ENCODE measurements at places on chromosomes 12 and 14.

GRCh38 chr12:8912914-8913313 is 1.4 kb upstream of the PHC1 start:
- peak; percentile 16 for DNase-seq

DNA sequence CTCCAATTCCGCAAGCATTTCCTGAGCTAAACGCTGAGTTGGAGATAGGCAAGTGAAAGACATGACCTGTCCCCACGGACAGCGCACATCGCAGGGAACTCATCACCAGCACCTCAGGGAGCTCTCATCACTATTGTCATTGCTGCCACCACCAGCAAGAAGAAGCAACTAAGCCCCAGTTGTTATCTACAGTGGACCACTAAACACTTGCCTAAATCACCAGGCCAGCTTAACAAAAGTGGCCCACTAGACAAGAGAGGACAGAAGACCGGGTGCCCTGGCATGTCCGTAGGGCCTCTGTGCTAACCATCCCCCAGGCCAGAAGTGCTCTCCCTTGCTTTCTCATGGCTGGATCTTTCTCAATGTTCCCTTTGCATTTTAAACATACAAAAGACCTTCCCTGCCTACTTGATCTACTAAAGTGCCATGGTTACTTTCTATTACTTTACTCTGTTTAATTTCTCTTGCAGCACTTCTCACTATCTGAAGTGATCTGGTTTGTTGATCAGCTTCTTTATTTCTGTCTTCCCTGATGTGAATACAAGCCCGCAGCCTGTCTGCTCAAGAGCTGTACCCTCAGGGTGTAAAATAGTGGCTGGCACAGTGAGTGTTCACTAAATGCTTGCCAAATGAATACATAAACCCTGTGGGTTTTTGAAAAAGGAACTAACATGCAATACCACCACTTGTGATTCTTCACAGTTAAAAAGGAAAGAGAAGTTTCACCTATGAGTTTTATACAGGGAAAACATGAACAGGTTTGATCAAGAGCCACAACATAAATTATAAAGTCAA is 60.9 kb upstream of the RFLNA start:
- no peak for DNase-seq

DNA sequence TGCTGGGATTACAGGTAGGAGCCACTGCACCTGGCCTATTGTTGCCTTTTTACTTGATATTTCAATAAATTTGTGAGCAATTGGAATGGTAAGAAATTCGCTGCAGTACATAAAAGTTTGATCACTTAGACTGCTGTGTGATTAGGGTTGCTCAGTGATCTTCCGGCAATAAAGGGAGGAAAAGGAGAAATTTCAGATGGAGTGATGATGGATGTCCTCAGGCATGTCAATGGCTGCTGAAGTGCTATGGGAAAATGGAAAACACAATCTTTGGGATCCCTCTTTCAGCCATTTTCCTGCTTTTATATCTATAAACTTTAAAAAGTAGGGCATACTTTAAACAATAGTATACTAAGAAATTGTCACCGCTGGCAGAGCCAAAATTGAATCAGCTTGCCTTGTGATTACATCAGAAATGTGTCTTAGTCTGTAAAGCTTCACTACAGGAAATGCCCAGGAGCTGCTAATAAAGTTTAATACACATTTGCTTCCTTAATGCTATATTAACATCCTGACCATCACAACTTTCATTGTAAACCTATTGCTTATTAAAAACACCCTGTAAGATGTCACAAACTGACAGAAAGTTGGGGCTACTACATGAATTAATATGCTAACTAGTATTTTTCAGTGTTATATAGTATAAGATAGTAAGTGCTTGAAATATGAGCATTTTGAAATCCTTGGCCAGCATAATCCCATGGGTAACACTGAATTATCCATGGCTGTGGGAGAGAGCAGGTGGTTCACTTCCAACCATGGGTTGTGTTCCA is 13.7 kb upstream of the FBXL14 start:
- DNase-seq = no peak

DNA sequence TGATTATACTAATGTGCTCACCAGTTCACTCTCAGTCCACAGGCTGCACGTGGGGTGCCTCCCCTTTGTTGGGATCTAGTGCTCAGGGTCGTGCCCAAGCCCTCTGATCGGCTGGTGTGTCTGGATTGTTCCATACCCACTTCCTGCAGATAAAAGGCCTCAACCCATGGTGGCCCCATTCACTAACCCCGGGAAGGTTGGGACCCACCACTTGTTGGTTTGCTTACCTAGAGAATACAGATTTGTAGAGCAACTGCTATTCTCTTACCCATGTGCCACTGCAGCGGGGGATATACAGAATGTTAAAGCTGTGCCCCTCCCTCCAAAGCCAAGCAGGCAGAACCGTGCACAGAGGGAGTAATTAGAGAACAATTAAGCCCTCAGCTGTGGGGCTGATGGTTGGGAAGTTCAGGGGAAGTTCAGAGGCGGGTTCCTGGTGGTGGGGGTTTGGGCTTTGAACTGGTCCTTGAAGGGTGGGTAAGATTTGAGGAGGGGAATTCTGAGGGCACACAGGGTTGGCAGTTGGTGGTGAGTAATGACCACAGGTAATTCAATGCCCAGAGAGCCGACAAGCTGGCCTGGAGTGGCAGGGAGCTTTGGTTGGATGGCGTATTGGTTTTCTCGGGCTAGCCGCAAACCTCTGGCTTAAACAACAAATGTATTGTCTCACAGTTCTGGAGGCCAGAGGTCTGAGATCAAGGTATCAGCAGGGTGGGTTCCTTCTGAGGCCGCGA is 68.8 kb downstream of the ADCK1 start:
- no peak for DNase-seq

DNA sequence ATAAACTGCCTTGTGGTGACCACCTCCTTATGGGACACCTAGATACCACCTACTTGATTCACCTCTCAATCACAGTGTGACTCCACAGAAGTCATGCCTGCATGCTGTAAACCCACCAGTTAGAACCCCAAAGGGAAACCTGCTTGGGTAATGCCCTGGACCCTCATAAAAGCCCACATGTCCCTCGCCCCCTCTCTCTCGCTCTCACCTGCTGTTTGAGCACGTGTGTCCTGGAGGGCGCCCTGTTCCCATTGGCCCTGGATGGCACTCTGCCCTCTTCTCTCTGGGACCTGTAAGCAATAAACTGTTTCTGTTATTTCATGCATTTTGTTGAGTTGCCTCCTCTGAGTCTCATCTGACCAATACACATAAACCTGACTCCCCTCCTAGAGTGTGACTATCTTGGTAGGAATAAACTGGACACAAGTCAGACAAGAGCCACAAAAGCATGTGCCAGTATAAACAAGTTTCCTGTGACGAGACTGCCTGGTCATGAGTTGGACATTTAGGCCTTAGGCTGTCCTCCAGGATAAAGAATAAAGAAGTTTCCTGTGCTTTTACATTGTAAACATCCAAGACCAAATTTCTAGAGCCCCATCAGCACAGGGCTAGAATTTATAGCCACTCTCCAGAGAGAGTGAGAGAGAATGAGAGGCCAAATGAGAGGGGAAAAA is 8.6 kb downstream of the IFI27L2 start:
- DNase-seq = no peak

GRCh38 chr12:46459861-46460545 is 87.4 kb upstream of the SLC38A2 start:
- peak; percentile 13 for DNase-seq

DNA sequence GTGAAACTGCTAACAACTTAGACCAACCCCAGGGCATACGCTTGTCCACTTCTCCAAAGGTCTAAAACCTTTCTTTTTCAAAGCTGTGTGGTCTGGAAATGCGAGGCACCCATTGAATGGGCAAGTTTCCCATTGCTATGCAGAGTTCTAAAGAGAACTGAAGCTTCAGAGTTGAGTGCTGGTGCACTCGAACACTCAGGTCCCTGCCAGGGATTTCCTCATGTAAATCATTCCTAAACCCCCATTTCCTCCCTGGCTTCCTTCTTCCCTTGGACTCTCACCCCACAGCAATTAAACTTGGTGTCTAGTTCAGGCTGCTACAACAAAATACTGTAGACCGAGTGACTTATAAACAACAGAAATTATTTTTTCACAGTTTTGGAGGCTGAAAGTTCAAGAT is 2.2 kb upstream of the PXN start:
- no peak for DNase-seq

- DNase-seq = no peak
Measured at GRCh38 chr12:113131556-113131955, 4.0 kb downstream of the RASAL1 start.

- DNase-seq = no peak
Measured at GRCh38 chr14:68679301-68679700, 113.6 kb downstream of the ZFP36L1 start.

DNA sequence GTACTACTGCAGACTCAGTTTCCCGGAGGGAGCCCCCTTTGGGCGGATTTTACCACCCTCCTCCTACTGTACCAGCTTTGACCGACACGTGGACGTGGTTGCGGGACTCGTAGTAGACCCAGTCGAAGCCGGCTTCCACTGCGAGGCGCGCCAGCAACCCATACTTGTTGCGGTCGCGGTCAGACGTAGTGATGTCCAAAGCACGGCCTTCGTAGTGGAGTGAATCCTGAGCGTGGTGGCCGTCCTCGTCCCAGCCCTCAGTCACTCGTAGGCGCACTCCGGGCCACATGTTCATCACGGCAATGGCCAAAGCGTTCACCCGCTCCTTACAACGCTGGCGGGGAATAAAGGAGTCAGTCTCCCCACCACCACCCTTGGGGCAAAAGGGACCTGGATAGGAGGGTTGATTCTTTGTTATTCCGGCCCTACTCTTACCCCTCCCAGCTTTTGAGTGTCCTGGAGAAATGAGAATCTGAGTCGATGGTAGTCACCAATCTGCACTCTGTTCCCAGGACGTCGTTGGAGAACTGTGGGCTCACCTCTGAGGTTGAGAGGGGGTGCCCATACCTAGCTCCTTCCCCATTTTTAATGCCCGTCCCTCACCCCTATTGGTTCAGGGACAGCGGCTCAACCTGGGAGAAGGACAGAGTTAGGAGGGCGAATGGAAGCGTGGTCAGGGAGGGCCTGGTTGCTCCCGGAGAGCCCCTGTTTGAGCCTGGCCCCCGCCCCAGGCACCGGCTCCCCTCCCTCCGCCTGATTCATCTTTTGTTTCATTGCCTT is 3.4 kb downstream of the DHH start:
- DNase-seq = no peak

GRCh38 chr14:66087231-66087630 is 398.9 kb upstream of the CCDC196 start:
- DNase-seq = no peak

DNA sequence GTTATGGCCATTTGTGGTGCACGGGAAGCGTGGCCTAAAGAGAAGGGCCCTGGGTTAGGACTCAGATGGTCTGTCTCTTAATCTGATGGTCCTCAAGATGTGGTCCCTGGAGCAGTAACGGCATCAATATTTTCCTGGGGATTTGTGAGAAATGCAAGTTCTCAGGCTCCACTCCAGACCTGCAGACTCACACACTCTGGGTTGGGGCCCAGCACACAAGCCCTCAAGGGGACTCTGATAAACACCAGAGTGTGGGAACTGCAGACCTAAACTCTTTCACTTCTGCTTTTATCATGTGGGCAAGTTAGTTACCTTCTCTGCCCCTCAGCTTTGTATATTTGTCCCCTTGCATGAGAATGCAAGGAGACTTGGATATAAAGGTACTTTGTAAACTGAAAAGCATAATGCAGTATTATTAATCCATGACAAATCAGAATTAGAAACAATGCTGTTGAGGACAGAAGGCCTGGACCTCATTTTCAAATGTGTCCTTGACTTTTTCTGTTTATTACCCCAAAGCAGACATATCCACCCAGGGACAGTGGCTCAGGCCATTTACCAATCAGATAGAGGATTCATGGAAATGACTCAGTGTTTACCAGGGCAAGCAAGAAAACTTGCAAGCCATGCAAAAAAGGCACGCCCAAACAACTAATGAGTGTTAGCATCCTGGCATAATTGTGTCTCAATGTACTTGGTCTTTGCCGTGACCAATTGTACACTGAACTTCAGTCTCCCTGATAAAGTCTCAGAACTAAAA is 157.0 kb downstream of the ASCL1 start:
- no peak for DNase-seq

DNA sequence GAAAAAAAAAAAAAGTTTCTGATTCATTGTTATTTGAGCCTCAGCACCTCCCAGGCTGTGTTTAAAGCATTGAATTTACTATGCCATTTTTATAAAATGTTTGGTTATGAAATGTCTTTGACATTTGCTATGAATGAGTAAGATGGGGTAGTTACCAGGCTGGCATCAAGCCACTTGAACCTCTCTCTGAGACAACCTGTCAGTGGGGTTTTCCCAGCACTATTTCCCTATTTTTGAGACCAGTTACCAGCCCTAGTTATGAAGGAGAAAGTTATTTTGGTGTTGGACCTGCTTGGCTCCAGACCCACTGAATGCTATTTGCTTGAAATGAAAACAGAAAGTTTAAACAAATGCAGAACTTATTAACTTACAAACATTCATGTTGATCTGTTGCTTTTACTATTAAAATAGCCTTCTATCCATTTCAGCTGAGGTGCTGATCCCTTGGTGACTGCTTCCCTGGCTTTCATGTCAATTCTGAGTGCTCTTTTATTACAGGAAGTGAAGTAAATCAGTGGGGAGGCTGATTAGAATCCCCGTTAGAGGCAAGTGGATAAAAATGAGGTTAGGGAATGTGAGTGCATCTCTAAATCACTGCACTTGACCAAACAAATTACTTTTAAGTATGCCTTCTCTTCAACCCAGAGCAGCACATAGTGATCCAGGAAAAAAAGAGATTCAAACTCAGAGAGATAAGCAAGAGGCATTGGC is 37.8 kb downstream of the LLPH start:
- DNase-seq = no peak

DNA sequence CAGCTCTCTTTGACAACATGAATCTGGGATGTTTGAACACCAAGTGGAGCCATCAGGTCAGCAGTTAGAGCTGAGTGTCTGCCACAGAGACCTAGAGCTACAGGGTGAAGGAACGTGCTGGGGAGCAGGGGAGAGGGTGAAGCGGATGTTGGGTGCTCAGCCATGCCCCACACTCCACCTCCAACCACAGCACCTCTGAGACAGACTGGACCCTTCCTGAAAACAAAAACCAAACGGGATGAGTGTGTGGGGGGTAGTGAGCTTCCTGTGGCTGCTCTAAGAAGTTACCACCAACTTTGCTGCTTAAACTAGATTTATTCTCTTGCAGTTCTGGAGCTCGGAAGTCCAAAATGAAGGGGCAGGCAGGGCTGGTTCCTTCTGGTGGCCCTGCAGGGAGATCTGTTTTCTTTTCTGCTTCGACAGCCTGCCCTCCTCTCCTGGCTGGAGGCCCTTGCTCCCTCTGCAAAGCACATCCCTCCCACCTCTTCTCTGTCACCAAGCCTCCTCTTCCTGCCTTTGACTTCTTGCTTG is 5.6 kb upstream of the GOLGA3 start:
- DNase-seq = peak; percentile 27
